Activated B cell treated with CpG ODN at 0.5 μM for 24 hours (primary cell): ENCODE measurements at places on chromosomes 2 and 18. TPM values are rescaled to one million over a fixed set of nuclear protein-coding genes. Genes with fewer than 3 reads are reported as not detected.

- H3K27me3 ChIP-seq: peaks cover 3% of the 10 kb centered on the region
- DNase-seq: no peak
- no peak overlapping the region for H3K27ac ChIP-seq
- peaks cover 23% of the 10 kb centered on the region for H3K4me1 ChIP-seq
- peaks cover under 1% of the 10 kb centered on the region for H3K36me3 ChIP-seq
Observed at GRCh38 chr2:130366720-130367119, 10.9 kb downstream of the PTPN18 start.

Gene ERICH2
- total RNA-seq: not detected in 2 replicates

DNA sequence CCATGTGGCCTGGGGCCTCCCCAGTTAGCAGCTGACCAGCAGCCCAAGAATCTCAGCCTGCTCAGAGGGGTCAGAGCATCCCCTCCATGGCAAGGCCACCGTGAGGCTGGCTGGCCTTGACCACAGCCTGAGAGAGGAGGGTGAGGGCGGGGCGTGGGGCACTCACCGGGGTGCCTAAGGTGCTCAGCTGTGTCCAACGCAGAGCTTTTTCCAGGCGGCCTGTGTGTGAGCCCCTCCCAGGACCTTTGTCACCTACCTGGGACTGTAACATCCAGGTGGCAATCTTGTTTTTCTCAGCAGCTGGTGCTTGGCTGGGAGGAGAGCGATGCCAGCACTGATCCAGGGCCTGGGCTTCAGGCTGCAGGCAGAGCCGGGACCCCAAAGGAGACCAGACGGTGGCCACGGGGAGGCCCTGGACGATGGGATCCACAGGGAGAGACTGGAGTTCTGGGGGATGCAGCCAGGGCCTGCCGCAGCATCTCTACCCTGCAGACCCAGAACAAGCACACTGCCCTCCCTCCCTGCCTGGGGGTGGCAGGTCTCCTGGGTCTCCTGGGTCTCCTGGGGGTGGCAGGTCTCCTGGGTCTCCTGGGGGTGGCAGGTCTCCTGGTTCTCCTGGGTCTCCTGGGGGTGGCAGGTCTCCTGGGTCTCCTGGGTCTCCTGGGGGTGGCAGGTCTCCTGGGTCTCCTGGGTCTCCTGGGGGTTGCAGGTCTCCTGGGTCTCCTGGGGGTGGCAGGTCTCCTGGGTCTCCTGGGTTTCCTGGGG, 12.3 kb downstream of the SNED1 start:
- peaks cover 3% of the 10 kb centered on the region for H3K4me1 ChIP-seq
- H3K27me3 ChIP-seq: peaks cover 10% of the 10 kb centered on the region
- peak; percentile 9 for DNase-seq
- no peak overlapping the region for H3K4me3 ChIP-seq

Gene TUBB6
- 29.7 and 31.9 TPM in 2 replicates for total RNA-seq

Gene STAMBP
- 32.2 and 35.4 TPM in 2 replicates for total RNA-seq

Gene SCN9A
- total RNA-seq: not detected in 2 replicates

DNA sequence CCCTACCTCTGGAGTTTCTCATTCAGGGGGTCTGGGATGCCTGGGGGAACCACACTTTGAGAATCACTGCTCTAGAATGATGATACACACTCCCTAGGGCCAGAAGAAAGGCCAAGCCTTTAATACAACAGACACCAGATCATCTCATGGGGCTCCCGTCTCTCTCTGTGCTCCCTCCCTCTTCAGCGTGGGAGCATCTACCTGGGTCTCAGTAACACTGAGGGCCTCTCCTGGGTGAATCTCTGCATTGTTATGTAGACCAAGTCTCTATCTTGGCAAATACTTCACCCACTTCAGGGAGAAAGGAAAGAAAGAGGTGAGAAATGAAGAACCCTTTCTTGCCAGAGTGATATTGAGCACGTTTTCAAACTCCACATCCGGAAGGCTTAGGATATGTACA, 146.8 kb upstream of the MSH6 start:
- no peak overlapping the region for H3K4me3 ChIP-seq
- no peaks in the 10 kb centered on the region for H3K36me3 ChIP-seq
- DNase-seq: no peak
- H3K27ac ChIP-seq: no peak overlapping the region
